Epithelial cell of proximal tubule (primary cell): ENCODE measurements at places on chromosomes 12 and 14.
A peak's percentile ranks its signal among the peaks of the same experiment; 100 is the strongest.

- no peak for DNase-seq
These were observed 204.6 kb downstream of the ETV6 start for GRCh38 chr12:11854011-11854499.

GRCh38 chr12:112096667-112097066 is 11.9 kb downstream of the NAA25 start:
- DNase-seq: peak; percentile 70

DNA sequence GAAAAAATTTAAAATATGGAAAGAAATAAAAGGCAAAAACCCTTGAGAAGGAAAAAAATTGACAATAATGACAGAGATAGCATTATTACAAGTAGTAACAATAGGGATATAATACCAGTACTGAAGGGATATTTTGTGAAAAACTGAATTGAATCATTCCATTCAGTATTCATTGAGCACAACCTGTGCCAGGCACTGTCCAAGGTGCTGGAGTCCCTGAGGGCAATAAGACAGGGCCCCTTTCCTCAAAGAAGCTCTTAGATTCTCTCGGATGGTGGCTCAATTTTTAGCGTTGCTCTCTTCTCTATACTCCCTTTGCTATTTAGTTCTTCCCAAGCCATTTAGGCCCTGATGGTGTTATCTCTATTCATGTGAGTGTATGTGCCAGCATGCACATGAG is 34.3 kb upstream of the GAS2L3 start:
- DNase-seq: no peak

- no peak for DNase-seq
These were observed 208.5 kb downstream of the RAD51B start for GRCh38 chr14:68028075-68028474.

GRCh38 chr12:4649358-4649661 is 396 bp downstream of the NDUFA9 start:
- no peak for DNase-seq

DNA sequence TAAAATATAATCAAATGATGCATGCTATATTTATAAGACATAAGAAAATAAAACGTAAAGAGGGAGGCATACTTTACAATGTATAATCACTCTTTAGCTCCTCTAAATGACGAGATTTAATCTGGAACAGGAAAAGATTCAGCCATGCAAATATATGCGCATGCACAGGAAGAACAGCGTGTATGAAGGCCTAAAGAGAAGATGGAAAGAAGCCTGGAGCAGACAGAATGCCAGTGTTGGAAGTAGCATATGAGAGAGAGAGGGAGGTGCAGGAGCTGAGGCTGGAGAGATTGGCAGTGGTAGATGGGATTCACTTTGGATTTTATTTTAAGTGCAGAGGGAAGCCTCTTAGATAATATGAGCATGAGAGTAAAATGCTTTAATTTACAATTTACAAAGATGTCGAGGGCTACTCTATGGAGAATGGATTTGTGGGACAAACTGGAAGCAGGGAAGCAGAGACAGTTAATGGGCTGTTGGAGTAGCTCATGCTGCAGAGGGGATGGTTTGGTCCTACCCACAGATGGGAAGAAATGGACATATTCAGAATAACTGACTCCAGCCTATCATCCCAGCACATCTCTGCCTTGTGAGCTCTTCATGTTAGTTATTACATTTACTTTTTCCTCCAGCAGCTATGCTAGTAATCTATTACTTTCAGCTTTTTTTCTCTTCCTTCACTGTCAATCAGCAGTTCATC is 411.1 kb downstream of the TMTC2 start:
- no peak for DNase-seq

GRCh38 chr14:94864387-94865195 is 94.7 kb upstream of the GSC start:
- no peak for DNase-seq

DNA sequence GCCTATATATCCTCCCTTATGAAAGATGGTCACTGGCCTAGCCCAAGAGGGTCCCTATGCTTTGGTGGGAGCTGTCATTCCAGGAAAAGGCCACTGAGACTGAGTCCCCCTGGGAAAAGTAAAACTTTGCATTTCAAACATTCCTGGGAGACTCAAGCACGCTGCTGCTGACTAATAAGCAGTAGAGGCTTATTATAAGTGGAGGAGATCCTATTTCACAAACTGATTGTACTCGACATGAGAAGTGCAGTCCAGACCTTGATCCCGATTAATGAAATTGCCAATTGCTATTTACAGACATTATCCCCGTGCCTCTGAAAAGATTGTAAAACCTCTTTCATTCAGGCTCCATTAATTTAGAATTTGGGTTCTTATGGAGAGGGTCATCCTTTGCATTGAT is 96.6 kb downstream of the EMP1 start:
- DNase-seq: no peak

GRCh38 chr14:61547186-61548069 is 147.9 kb upstream of the HIF1A start:
- no peak for DNase-seq

- no peak for DNase-seq
These were observed 52.0 kb downstream of the SLC38A6 start for GRCh38 chr14:61033054-61033453.

GRCh38 chr12:130706885-130707570 is 9.1 kb downstream of the RIMBP2 start:
- DNase-seq: no peak

- DNase-seq: no peak
These were observed 494 bp downstream of the TMTC3 start for GRCh38 chr12:88142610-88142991.

DNA sequence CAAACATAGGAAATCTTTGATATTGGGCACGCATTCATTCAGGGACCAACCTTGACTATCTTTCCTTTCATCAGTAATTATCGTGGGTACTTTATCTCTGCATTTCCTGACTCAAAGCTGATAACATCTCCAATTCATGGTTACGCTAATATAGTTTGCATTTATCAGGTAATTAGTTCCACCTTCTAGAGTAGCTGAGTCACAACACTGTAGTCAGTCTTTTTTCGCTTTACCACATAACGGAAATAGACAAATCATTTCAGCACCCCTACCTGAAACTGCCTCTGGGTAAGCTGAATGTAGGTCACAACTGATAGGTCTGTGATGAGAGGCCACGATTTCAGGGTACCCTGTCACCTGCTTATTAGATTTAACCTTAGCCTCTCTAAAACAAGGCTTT is 36.7 kb upstream of the IL22 start:
- no peak for DNase-seq

DNA sequence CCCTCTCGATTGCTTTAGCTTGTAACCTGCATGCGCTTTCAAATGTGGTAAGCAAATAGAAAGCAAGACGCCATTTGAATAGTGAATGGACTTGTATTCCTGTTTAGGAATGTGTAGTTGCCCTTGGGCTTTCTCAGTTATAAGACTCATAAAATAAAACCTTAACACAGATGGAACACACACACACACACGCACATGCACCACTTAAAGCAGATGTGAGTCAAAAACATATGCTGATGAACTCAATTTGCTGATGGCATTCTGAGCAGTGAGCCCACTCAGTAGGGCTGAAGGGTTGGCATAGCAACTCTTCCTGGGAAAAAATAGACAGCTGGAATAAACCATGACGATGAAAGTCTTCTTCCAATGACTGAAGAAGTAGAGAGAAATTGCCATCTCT is 360.5 kb downstream of the APAF1 start:
- no peak for DNase-seq

DNA sequence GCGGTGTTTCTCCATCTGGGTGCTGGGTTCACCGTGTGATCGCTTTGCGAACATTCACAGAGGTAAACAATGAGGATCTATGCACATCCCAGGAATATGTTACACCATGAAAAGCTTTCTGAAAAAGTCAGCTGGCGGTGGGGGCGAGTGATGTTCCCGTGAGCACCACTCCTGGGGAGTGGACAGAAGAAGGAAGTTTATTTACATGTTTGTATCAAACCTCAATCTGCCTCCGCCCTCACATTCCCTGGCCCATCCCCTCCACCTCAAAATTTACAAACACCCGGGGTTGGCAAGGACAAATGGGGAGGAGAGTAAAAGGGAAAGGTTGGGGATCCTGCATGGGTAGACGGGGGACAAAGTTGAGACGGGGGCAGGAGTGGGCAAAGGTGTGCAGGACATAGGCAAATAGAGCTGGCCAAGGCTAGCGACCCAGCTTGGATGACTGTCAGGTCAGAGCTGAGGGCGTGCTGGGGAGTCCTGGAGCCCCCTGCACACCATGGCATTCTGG is 6.9 kb downstream of the TNFRSF1A start:
- DNase-seq: no peak

DNA sequence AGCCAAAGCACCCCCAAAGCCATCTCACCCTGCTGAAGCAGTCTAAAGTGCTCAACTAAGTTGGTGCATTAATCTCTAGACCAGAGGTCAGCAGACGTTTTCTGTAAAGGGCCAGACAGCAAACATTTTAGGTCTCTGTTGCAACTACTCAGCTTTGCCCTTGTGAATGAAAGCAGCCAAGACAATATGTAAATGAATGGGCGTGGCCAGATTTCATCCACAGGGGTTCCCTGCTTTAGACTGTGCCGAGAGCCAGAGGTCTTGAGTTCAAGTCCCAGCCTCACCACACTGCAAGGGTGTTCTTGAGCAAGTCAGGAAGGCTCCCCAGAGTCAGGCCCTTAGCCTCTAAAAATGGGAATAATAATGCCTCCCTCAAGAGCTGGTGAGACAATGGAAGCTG is 166.2 kb downstream of the CHST11 start:
- DNase-seq: no peak

GRCh38 chr14:84493779-84494178 is 1036.2 kb upstream of the FLRT2 start:
- DNase-seq: no peak

DNA sequence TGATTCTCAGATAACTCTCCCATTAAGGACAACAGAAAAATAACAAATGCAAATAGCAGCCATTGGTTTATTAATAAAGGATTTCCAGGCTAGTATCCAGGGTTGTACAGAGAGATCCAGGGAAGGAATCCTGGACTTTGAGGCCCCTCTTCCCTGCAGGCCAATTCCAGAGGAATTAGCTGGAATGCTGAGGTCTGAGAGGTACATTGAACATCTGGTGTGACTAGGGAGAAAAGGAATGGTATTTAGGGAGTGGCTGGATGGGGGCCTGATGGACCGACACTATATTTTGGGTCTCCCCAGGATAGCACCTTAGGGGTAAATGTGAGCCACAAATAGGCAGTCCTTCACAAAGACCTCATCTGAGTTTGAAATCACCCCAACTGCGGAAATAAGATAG is 924.5 kb downstream of the AACS start:
- no peak for DNase-seq

DNA sequence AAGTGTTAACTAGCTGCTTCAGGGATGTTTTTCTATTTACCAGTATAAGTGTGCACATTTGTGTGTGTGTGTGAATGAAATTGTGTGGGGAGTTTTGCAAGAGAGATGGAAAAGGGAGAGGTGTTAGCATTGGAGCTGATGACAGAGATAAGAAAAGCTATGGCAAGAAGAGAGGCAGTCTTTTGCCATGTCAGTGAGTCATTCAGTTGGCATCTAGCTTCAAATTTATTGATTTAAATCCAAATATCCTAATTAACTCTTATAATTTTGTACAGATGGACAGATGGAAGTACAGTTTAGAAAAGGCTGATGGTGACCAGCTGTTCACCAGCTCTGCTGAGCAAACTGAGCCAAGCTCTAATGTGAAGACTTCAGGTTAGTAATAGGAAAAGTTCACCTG is 3.3 kb upstream of the BHLHE41 start:
- DNase-seq: no peak
